ENCODE measurements at places on chromosomes 12 and 14. TPM values are rescaled to one million over a fixed set of nuclear protein-coding genes. Genes with fewer than 3 reads are reported as not detected.

ARHGDIB gene
- 80.7 TPM for total RNA-seq

SDSL gene
- 1.2 TPM for total RNA-seq

PTPRB gene
- total RNA-seq, result 0.71 TPM

EXOC3L4 gene
- total RNA-seq, result not detected

HOXC4 gene
- total RNA-seq, result 2.3 TPM

TAS2R9 gene
- not detected for total RNA-seq

MOK gene
- total RNA-seq, result 28.9 TPM

MFAP5 gene
- total RNA-seq, result 158 TPM

BAZ2A gene
- total RNA-seq, result 55.6 TPM

GNPTAB gene
- 32.7 TPM for total RNA-seq

NOP9 gene
- total RNA-seq, result 26.5 TPM

DDX11 gene
- 33.9 TPM for total RNA-seq

ZNF26 gene
- 6.8 TPM for total RNA-seq

PPP4R4 gene
- 4.4 TPM for total RNA-seq

CIDEB gene
- total RNA-seq, result 2.7 TPM

SPPL3 gene
- total RNA-seq, result 21.4 TPM

MORN3 gene
- 0.39 TPM for total RNA-seq

PLCZ1 gene
- total RNA-seq, result not detected

SLC25A3 gene
- total RNA-seq, result 626 TPM

PPP2R5C gene
- 74.5 TPM for total RNA-seq

POMT2 gene
- total RNA-seq, result 18.2 TPM

AKAP5 gene
- 0.10 TPM for total RNA-seq

KLRC4 gene
- not detected for total RNA-seq

NPAS3 gene
- total RNA-seq, result not detected

HNRNPC gene
- 736 TPM for total RNA-seq

DTX1 gene
- total RNA-seq, result not detected

TSPAN19 gene
- total RNA-seq, result not detected

LRRC10 gene
- not detected for total RNA-seq

CACNA1C gene
- not detected for total RNA-seq

SLC4A8 gene
- 0.95 TPM for total RNA-seq

SIX6 gene
- not detected for total RNA-seq

PTPRQ gene
- total RNA-seq, result not detected

BEST3 gene
- total RNA-seq, result 0.03 TPM
